HAP-1 (cell line): ENCODE measurements at places on chromosomes 7 and 10.
A peak's percentile ranks its signal among the peaks of the same experiment; 100 is the strongest.

- DNase-seq = no peak
Measured at GRCh38 chr10:113199459-113199858, 249.4 kb downstream of the TCF7L2 start.

DNA sequence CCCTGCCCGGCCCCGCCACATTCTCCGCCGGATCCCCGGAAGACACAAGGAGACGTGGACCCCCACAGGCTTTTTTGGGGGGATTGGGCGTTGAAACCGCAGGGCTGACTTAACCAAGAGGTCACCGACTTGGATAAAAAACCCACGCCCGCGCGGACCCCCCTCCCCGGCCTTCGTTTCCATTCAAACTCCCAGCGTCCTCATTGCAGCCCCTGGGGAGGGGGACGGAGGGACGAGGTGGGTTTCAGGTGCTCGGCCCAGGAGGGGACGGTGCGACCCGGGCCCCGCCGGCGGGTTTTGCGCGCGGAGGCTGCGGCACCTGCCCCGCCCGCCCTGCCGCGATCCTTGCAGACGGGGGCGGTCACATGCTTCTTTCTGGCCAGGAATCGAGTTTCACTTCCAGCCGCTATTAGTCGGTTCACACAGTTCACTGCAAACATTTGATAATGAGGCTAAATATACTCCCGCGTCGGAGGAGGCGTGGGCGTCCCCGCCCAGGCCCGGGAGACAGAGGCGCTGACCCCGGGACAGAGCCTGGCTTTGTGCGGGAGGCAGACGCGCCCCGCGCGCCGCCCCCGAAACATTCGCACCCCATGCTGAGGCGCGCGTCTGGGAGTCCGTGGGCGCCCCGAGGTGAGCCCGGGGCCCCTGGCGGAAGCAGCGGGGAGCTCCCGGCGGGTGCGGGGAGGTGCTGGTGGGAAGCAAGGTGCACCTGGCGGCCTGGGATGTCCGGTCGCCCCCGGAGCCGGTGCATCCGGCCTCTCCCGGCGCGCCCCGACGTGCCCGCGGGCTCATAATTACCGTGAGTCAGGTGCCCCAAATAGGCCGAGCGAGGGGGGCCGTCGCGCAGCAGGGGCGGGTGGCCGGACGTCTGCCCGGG is 2.7 kb upstream of the PDGFA start:
- DNase-seq = peak; percentile 45

DNA sequence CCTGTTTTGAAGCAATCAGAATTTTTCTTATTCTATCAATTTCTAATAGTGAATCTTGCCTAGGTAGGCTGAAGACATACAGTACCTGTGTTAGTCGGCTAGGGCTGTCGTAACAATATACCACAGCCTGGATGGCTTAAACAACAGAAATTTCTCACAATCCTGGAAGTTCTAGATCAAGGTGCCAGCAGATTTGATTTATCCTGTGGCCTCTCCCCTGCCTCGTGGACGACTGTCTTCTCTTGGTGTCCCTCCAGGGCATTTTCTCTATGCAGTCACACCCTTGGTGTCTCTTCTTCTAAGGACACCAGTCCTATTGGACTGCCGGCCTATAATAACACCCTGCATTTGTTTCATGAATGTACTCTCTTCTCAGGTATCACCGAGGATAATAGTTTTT is 1.8 kb upstream of the RSU1 start:
- no peak for DNase-seq

DNA sequence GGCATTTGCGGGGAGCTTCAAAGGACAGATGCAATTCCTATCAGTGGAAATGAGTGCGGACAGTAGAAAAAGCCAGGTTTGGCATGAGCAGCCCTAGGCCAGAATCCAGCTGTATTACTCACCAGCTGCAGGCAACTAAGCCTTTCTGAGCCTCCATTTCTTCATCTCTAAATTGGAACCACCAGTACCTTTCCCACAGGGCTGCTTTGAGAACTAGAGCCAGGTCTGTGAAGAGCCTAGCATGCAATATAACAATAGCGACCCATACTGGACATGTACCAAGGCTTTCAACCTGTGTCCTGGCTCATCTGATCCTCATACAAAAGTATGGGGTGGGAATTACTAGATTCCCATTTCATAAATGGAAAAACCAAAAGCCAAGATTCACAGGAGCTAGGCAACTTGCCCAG is 101.0 kb downstream of the GSAP start:
- no peak for DNase-seq

DNA sequence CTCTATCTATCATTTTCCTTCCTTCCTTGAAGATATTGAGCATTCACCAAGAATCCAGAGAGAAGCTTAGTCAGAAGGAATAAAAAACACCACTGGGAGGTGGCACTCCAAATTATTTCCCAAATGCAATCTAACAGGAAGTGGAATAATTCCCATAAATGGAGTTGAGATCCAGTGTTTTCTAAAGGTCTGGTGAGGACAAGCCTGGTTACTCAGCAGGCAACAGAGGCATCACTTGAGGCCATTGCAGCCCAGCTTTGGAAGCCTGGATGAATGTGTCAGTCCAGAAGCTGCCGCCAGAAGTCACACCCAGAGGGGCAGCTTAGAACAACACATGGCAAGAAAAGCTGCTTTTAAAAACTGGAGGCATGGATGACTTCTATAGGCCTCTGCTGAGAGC is 288.9 kb upstream of the KLF6 start:
- no peak for DNase-seq

- DNase-seq = no peak
Measured at GRCh38 chr7:69920797-69921196, 322.5 kb downstream of the AUTS2 start.

- no peak for DNase-seq
Measured at GRCh38 chr10:32299354-32299980, 47.5 kb downstream of the EPC1 start.

DNA sequence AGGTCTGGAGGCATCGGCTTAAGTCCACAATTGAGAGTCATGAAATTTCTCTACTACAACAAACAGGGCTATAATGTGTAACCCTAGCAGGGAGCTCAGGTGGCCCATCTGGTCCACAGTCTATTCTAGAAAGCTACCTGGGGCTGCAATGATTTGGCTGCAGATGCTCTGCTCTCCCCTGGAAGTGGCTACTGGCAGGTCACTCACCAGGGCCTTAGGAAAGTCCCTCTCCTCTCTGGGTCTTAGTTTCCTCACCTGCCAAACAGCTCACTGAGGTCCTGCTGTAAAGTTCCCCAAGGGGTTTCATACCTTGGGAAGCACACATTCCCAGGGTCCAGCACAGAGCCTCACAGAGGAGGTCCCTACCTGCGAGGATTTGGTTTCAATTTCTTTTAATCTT is 2.5 kb downstream of the IGFBP3 start:
- no peak for DNase-seq
